ENCODE measurements at places on chromosomes 5 and 9.

DNA sequence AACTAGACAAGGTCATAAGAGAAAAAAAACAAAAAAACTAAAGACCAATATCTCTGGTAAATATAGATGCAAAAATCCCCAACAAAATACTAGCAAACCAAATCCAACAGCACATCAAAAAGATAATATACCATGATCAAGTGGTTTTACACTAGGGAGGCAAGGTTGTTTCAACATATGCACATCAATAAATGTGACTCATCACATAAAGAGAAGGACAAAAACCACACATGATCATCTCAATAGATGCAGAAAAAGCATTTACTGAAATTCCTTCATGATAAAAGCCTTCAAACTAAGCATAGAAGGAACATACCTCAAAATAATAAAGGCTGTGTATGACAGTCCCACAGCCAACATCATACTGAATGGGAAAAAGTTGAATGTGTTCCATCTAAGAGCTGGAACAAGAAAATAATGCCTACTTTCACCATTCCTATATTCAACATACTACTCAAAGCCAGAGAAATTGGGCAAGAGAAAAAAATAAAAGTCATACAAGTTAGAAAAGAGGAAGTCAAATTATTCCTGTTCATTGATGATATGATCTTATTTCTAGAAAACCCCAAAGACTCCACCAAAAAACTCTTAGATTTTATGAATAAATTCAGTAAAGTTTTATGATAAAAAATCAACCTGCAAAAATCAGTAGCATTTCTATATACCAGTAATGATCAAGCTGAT, 72.2 kb upstream of the FAM169A start:
- DNase-seq: no peak

DNA sequence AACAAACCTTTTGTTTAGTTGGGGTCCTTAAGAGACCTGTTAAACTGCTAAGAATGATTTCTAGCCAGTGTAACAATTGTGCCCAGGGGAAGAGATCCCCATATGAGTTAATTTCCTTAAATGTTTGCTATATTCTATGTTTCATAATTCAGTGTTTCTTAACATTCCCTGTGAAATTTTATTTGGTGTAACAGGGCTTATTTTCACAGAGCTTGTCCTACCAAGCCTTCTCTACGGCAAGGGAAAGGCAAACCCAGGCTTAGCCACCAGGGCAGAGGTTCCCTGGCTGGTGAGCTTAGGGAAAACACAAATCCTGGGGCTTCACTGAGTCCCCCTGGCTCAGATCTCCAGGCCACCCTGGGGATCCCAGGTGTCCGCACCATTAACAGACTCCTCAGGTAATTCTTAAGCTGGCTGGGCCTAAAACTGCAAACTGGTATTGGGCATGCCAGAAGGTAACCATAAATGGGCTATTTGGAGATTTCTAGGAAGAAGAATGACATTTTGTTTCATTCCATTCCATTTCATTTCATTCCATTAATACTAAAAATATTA, 17.0 kb upstream of the LCP2 start:
- no peak for DNase-seq

- no peak for DNase-seq
Observed at GRCh38 chr5:78320401-78320800, 25.9 kb upstream of the AP3B1 start.

- no peak for DNase-seq
Observed at GRCh38 chr9:98231770-98232478, 23.5 kb downstream of the TBC1D2 start.

- DNase-seq: no peak
Observed at GRCh38 chr9:117407436-117408022, 7.3 kb downstream of the ASTN2 start.

DNA sequence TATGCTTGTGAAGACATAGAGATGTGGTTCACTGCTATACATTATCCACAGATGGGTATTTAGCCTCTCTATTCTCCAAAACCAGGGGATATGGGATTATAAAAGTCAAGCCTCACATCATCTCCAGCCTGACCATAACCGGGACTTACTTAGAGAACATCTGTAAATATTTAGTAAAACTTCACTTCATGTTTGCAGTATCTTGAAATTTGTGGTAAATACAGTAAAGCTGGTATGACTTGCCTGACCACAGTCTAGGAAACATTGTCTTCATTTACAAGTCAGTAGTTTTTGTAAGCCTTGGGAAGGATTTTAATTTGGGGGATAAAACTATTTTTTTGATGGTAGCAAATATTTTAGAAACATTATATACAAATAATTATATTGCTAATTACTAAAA, 64.2 kb downstream of the MAST4 start:
- DNase-seq: no peak

GRCh38 chr5:61285531-61285930, 46.5 kb upstream of the ZSWIM6 start:
- DNase-seq: no peak

DNA sequence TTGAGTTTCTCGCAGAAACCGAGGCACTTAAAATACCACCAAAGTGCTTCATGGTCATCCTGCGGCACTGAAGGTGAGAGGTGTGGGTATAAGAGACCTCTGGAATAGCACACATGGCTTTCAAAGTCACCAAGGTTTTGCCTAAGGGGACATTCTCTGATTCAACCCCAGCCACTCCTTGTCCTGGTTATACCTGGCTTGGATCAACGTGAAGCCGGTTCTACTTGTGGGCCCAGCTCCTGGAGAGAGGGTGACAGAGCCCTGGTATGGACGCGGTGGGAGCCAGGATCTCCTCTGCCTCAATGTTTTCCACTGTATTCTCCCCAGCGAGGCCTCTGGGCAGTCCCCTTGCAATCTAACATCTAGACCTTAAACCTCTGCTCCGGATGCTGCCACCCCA, 132.0 kb downstream of the FSTL4 start:
- DNase-seq: no peak

DNA sequence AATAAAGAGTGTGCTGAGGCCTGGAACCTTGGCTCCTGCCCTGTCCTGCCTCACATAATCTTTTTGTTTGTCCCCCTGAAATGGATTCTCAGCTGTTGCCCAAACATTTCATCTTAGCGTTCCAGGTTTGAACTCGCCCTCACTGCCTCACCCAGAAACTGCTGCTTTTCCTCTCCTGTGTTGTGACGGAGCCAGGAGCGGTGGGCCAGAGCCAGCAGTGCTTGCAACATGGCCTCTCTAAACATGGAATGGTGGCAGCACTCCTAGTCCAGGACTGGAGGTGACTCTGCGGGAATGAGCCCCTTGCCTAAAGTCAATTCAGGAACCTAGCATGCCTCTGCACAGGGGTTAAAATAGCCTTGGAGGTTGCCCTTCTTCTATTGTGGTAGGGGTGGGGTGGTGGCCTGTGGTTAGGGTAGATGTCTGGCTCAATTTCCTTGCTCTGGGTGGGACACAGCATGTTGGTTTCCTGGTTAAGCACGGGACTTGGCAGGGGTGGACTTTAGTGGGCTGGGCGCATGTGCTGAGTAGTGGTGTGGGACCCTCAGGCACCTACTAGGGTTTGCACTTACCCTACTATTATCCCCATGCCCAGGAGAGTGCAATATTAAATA, 101.6 kb downstream of the SLC25A46 start:
- DNase-seq: no peak

DNA sequence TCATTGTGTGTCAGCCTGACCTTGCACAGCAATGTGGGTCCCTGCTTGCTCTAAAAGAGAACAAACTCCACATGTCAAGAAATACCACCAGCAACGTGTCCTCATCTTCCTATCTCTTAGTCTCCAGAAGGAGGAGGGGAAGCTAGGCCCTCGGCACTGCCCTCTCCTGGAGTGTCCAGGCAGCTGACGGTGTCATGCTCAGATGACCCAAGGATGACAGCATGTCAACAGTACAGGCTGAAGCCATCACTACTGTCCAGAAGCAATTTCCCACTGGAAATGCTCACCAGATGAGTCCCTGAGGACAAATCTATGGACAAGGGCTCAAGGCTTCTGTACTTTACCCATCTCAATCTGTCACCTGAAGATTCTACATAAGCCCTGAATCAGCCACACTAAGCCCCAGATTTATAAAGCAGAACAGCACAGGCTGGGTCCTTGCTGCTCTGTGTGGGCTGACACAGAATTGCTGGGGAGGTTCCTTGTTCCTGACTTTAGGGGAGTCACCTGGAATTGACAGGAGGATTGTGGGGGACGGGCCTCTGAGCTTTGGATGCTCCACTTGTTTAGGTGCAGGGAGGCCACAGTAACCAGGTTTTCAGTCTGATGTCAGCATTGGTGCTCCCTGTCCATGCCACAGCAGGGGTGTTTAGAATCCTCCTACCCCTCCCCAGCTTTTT, 210.2 kb downstream of the DAB2IP start:
- DNase-seq: no peak
